Activated CD8-positive, alpha-beta T cell treated with anti-CD3 and anti-CD28 coated beads for 36 hours (primary cell): ENCODE measurements at places on chromosomes 16 and 17. TPM values are rescaled to one million over a fixed set of nuclear protein-coding genes. Genes with fewer than 3 reads are reported as not detected.

The RCVRN gene
- total RNA-seq = not detected

The MT4 gene
- not detected for total RNA-seq

The VMO1 gene
- not detected for total RNA-seq

The DOC2B gene
- not detected for total RNA-seq

The MYH8 gene
- not detected for total RNA-seq

The ITGA3 gene
- total RNA-seq = 4.2 TPM
